ENCODE measurements at places on chromosomes 7 and 10.

DNA sequence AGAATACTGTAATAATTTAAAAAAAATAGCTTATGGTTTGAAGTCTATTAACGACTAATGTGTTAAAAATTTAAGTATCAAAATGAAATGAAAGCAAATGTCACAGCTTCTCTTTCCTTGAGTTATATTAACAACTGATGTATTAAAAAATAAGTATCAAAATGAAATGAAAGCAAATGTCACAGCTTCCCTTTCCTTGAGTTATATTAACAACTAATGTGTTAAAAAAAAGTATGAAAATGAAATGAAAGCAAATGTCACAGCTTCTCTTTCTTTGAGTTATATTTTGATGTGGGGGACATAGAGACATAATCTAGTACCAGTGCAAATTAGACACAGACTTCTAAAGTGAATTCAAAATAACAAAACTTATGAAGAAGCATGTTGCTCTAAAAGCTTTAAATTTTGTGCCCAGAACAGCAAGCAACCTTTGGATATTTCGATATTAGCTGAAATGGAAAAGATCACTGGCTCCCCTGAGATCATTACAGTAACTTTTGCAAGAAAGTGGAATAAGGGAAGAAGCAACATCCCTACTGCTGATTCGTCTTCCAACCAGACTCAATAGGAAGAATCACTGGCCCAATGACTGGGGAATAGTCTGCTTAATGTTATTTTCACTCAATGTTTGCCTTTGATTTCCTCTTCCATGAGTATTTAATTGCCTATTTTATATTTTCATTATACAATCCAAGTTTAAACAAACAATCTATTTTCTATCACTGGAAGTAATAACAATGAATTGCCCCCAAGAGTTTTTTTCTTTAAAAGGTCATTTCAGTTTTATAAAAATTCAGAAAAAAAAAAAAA is 8.0 kb downstream of the SKAP2 start:
- DNase-seq = no peak

GRCh38 chr7:51024867-51025266 is 242.2 kb upstream of the GRB10 start:
- DNase-seq = no peak

GRCh38 chr10:42929993-42930392 is 146.9 kb upstream of the RET start:
- DNase-seq = no peak

DNA sequence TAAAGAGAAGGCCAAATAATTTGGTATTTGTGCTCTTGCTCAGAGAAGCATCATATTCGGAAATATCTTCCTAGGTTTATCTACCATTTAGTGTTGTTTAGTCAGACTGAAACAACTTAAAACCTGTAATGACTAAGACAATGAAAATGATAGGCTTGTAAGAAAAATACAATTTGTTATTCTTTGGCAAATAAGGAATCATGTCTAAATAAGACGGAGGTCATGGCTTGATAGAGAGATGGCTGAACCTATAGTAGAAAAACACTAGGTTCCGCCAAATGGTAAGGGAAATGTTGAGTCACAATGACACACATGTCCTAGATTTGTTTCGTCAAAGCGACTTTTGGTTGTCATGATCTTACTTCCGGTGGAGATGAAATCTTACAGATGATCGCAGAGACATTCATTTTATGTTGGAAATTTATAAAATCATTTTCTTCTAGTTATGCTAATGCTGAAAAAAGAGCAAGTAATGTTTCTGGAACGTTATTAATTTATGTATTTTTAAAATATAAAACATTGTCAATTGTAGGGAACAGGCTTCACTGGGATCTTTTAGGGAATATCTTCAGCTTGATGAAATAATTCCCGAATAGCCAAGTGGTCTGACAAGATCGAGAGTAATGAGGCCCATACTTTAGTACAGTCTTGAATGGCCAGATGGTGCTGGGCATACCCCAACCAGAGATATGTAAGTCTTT is 1.0 kb downstream of the SRGN start:
- no peak for DNase-seq

DNA sequence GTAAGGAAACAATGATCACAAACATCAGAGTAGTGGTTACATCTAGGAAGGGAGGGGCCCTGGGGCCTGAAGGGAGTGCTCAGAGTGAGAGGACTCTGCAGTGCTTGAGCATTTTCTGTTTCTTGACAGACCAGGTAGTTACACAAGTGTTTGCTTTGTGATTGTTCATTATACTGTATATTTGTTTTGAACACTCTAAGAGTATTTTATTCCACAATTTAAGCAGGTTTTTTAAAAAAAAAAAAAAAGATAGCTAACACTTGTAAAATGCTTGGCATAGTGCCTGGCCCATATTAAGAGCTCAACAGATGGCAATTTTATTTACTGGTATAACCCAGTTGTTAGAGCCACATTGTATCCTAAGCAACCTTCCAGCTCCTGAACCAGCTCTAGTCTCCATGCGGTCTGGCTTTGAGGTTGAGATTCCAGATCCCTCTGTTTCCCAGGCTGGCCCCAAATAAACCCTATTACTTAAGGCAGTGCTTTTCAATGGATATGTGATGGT is 20.1 kb upstream of the ATXN7L1 start:
- DNase-seq = no peak

DNA sequence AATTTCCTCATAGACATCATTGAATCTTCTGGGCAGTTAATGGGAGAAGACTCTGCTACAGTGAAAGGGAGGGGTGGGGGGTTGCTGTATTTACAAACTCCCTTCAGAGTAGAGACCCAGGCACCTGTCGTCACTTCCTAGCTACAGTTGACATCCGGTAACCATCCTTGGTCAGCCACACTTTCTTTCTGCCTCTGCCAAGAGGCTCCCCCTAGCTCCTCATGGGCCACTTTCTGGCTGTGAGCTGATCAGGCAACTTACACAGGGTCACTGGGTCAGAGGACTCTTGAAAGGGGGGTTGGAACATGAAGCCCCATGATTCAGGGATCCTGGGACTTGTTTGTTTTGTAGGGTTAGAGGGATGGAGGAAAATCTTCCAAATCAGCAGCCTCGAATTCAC is 1.2 kb downstream of the TECPR1 start:
- DNase-seq = no peak

- DNase-seq = no peak
Measured at GRCh38 chr7:34544621-34545020, 113.4 kb upstream of the NPSR1 start.

All from thoracic aorta (tissue), 2 donors.